ENCODE measurements at places on chromosomes 11 and 22.

- DNase-seq: no peak
Measured at GRCh38 chr11:119091178-119091577, 6.5 kb downstream of the HMBS start.

- DNase-seq: no peak
Measured at GRCh38 chr11:86015699-86016098, 53.2 kb downstream of the PICALM start.

- no peak for DNase-seq
Measured at GRCh38 chr11:105489446-105489845, 120.4 kb upstream of the GRIA4 start.

GRCh38 chr11:22775248-22775647 is 54.4 kb downstream of the SVIP start:
- DNase-seq: no peak

GRCh38 chr11:120521176-120521575 is 9.6 kb downstream of the GRIK4 start:
- DNase-seq: no peak

DNA sequence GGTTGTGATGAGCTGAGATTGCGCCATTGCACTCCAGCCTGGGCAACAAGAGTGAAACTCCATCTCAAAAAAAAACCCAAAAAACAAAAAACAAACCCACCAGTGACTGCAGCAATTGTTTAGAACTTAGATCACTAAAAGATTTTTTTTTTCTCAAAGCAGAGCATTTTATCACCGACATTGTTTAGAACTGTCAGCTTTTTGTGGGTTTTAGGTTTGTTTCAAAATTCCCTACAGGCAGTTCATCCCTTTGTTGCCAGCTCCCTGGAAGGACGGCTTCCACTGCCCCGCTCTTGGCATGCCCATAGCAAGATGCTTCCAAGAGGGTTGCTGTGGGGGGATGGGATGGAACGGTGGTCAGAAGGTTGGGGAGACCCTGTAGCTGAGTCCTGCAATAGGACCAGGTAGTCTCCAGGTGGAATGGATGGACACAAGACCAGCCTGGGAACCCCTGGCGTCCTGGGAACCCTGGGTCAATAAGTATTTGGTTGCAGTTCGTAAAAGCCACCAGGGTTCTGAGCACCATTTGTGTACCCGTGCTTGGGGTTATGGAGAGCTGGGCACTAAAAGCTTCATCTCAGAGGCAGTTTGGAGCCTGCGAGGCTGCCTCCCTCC is 46.7 kb downstream of the TSPAN18 start:
- no peak for DNase-seq

- no peak for DNase-seq
Measured at GRCh38 chr11:109342261-109342660, 79.7 kb upstream of the C11orf87 start.

GRCh38 chr11:105740164-105740903 is 130.5 kb downstream of the GRIA4 start:
- DNase-seq: no peak

GRCh38 chr11:14336507-14337503 is 22.2 kb downstream of the RRAS2 start:
- no peak for DNase-seq

DNA sequence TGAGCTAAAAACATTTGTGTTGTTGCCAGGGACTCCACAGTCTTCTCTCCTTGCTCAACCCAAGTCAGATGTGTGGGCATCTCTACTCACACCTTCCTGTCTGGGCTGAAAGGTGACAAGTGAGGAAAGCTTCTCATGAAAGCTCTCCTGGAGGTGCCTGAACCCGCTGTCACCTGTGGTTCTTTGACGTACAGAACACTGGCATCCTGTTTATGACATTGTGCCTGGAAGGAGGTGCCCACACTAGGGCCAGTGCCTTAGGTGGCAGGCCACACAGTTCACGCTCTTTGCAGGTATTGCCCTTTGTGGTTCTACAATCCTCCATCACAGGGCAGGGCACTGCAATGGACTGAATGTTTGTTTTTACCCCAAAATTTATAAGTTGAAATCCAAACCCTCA is 108.5 kb downstream of the CD44 start:
- peak; percentile 40 for DNase-seq

- DNase-seq: no peak
Measured at GRCh38 chr11:112213753-112214152, 12.5 kb upstream of the PTS start.

DNA sequence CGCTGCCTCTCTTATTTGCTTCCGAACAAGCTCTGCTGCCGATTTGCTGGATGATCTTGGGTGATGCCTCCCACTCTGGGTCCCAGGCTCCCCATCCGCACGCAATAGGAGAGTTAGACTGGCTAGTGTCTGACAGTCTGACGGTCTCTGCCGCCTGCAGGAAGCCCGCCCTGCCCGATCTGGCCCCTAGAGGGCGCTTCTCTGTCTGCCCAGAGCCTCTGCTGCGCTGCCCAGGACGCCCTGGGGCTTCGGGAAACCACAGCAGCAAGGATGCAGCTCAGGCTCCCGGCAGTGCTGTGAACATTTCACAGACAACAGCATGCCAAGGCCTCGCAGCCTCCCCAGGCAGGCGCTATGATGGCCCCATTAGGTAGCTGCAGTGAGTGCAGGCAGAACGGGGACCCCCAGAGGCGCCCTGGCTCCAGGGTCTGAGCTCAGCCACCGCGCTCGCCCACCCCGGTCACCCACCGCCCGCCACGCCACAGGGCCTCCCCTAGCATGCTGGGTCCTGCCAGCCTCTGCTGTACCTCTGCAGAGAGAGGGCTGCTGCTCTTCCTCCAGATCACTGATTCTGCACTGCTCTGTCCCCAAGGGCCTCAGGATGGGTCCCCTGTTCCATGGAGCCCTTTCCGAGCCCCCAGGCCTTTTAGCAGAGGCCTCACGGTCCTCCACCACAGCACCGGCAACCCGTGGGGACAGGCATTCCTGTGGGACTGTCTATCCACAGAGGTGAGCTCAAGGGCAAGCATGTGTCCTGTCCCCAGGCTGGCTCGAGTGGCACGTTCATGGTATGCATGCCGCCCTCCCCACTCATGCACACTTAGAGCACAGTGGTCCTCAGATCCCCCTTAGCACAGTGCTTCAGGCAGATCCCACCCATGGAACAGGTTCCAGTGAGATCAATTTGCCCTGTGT is 4.3 kb upstream of the BAIAP2L2 start:
- DNase-seq: peak; percentile 82
